ENCODE measurements at places on chromosomes 7 and 10.

- no peak for DNase-seq
Observed at GRCh38 chr7:28470344-28470743, 58.0 kb downstream of the CREB5 start.

- peak; percentile 49 for DNase-seq
Observed at GRCh38 chr10:44647877-44648542, 263.1 kb upstream of the CXCL12 start.

DNA sequence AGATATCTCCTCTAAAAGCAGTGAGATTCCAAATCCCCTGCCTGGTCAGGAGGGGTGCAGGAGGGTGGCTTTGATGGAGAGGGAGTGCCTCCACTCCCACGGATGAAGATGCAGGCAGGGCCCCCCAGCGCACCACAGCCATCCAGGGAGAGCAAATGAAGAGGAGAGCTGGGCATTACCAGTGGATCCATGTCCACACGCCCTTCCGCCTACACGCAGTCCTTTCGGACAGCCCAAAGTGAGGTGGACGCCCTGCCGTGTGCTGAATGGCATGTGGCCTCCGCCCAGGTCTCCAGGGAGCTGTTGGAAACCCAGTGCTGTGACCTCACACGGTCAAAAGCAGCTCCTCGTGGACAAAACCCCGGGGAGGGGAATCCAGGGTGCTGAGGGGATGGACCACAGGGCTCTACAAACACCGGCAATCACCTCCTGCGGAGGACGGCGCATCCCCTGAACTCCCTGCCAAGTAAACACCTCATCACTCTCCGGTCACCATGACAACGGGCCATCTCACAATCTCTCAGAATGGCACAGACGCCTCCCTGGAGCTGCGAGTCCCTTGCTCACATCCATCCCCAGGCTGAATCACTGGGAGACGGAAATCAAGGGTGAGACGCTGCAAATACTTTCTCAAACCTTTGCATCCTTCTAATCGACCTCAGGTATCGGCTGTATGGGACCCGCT is 35.0 kb upstream of the DNAAF5 start:
- no peak for DNase-seq

DNA sequence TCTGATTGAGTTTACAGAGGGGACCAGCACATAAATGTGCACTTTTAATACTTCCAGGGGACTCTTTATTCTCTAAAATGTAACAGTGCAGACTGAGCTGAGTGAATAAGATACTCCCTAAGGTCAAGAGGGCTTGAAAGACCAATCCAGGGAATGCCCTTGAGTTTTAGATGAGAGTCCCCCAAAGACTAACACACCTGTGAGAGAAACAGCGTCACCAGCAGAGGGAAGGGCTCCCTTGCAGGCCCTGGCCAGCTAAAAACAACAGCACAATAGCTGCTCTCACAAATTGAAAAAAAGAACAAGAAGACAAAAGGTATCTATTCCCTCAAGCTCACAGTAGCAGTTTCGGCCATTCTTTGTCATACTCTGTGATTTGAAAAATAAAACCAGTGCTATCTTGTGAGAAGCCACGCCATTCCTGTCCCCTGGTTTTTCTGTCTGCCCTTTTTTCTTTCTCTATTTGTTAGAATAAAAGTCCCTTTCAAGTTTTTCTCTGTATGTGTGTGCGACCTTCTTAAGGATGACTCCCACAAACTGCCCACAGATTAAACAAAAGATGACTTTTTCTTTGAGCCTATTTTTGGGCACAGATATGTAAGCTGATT is 230.4 kb upstream of the BMPER start:
- DNase-seq, result no peak

DNA sequence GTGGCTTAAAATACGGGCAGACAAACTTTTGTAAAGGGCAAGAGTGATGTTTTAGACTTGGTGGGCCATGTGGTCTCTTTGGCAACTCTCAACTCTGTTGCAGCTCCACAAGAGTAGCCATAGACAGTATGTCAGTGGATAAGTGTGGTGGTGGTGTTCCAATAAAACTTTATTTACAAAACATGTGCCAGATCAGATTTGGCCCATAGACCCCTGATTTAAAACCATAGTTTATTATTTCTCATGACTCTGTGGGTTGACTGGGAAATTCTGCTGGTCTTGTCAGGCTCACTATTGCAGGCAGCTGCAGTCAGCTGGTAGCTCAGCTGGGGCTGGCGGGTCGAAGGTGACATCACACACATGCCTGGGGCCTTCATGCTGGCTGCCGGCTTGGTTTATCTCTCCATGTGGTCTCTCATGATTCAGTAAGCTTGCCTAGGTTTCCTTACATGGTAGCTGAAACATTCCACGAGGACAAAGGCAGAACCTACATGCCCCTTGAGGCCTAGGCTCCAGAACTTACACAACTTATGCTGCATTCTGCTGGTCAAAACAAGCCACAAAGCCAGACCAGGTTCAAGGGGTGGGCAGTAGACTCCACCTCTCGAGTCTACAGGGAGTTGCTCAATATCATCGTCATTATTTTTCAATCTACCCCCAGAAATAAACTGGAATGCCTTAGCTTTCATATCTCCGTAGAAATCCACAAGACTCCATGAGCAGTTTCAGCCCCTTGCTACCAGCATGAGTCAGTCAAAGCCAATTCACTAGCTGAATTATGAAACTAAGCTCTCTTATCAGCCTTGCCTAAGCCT is 245.7 kb downstream of the WDR11 start:
- no peak for DNase-seq

GRCh38 chr10:124229989-124230634 is 136.7 kb upstream of the CHST15 start:
- no peak for DNase-seq

GRCh38 chr10:88892222-88892967 is 12.3 kb downstream of the STAMBPL1 start:
- DNase-seq, result no peak

DNA sequence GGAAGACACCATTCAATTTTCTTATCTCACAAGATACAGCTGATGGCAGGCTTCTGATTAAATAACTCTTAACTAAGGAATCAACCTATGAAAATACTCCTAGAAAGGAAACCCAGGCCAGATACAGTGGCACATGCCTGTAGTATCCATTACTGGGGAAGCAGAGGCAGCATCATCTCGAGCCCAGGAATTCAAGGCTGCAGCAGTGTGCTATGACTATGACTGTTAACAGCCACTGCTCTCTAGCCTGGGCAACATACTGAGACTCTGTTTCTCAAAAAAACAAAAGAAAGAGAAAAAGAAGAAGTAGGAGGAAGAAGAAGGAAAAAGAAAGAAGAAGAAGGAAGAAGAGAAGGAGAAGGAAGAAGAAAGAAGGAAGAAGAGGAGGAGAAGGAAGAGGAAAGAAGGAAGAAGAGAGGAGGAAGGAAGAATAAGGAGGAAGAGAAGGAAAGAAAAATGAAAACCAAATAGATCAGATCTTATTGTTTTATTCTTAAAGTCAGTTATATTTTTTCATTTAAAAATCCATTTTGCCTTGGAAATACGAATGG is 18.0 kb downstream of the DPY19L1 start:
- DNase-seq, result no peak

- peak; percentile 17 for DNase-seq
Observed at GRCh38 chr10:110311357-110311949, 6.7 kb upstream of the SMNDC1 start.

DNA sequence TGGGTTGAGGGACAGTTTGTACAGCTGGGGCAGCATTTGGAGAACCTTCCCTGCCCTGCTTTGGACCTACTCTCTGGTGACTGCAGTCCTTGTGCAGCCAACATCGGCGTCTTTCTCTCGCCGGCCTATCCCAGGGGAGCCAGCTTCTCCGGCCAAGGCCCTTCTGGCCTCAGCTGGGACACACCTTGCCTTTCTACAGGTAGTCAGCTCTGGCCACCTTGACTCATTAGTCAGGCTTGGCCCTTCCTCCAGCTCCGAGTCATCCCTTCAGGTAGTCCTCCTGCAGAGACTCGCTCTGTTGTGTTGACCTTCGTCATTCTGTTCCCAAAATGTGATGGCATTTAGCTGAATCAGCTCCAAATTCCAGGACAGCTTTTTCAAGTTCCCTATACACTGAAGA is 145.0 kb upstream of the CHST15 start:
- no peak for DNase-seq

DNA sequence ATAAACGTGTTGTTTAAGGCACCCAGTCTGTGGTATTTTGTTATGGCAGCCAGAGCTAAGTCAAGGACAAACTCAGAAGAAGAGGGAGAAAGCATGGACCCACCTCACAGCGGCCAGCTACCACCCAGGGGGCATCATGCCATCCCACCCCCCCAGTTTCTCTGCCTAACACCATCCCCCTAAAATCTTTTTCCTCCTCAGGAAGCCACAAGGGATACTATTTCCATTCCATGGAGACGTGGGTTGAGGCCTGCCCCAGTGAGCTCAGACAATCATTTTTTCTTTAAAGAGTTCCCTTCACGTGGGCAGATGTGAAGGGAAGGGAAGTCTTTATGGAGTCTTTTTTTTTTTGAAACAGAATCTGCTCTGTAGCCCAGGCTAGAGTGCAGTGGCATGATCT is 131.8 kb downstream of the FGFR2 start:
- no peak for DNase-seq

GRCh38 chr10:9166770-9167169 is 1112.3 kb downstream of the GATA3 start:
- DNase-seq, result no peak

GRCh38 chr7:143013893-143014292 is 13.0 kb downstream of the OR9A2 start:
- no peak for DNase-seq

GRCh38 chr10:114489521-114490310 is 85.4 kb upstream of the AFAP1L2 start:
- DNase-seq, result no peak

- DNase-seq, result no peak
Observed at GRCh38 chr7:116779216-116779615, 83.2 kb upstream of the CAPZA2 start.

DNA sequence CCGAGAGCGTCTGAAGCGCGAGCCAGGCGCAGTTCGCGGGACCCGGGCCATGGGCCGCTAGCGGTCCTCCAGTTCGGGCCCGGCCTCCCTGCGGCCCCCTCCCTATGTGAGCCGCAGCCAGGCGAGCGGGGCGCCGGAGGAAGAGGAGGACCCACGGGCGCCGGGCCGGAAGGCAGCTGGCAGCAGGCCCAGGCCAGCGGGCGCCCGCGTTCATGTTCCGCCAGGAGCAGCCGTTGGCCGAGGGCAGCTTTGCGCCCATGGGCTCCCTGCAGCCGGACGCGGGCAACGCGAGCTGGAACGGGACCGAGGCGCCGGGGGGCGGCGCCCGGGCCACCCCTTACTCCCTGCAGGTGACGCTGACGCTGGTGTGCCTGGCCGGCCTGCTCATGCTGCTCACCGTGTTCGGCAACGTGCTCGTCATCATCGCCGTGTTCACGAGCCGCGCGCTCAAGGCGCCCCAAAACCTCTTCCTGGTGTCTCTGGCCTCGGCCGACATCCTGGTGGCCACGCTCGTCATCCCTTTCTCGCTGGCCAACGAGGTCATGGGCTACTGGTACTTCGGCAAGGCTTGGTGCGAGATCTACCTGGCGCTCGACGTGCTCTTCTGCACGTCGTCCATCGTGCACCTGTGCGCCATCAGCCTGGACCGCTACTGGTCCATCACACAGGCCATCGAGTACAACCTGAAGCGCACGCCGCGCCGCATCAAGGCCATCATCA is 1.1 kb downstream of the ADRA2A start:
- no peak for DNase-seq

All from NCI-H2029 treated with DMSO at 0.1 percent for 48 hours (cell line).